Dorsolateral prefrontal cortex (tissue), 122 donors: ENCODE measurements at places on chromosomes 7 and 10. TPM values are rescaled to one million over a fixed set of nuclear protein-coding genes. Genes with fewer than 3 reads are reported as not detected.

The MPP7 gene
- 24.6 TPM for total RNA-seq

The GBX1 gene
- total RNA-seq: not detected

The CALHM1 gene
- 2.6 TPM for total RNA-seq

The AKR1E2 gene
- total RNA-seq: 30.6 TPM

The TMEM225B gene
- 1.8 TPM for total RNA-seq

The FXYD4 gene
- total RNA-seq: not detected

The LEP gene
- total RNA-seq: 0.18 TPM
